ENCODE measurements at places on chromosomes 3 and 15.

DNA sequence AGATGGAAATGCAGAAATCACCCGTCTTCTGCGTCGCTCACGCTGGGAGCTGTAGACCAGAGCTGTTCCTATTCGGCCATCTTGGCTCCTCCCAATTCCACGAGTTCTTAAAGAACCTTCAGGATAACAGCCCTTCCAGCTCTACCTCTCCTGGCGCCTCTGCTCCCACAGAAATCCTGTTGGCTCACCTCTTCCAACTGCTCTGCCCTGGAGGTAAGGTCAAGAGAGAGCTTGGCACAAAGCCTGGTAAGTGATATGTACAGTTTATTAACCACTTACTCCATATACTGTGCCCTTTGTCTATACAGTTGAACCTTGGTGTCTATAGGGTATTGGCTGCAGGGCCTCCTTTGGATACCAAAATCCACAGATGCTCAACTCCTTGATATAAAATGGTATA is 17.8 kb upstream of the FGF12 start:
- no peak for DNase-seq

DNA sequence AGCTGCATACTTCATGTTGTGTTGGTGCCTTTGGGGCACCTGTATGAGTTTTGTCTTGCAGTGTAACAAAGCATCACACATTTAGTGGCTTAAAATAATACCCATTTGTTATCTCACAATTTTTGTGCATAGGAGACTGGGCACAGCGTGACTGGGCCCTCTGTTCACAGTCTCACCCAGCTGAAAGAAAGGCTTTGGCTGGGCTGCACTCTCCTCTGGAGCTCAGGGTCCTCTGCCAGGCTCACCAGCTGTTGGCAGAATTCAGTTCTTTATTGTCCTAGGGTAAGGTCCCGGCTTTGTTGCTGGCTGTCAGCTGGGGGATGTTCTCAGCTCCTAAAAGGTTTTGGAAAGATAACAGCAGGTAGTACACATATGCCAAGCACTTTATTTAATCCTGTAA is 263.3 kb downstream of the CLSTN2 start:
- DNase-seq: peak; percentile 71

DNA sequence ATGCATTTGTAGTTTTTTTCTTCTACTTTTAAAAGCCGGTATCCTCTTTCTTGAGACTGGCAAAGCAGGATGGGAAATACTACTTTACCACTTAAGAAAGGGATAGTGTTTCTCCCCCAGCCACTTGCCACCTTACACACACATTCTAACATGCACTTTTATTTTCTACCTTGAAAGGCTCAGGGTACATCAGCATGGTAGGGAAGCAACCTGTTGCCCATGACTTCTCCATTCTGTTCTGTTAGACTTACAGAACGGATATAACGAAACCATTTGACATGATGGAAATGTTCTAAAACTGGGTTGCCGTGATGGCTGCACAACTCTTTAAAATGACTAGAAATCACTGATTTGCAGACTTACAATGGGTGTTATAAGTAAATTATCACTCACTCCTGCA is 405.5 kb downstream of the SHQ1 start:
- DNase-seq: no peak

DNA sequence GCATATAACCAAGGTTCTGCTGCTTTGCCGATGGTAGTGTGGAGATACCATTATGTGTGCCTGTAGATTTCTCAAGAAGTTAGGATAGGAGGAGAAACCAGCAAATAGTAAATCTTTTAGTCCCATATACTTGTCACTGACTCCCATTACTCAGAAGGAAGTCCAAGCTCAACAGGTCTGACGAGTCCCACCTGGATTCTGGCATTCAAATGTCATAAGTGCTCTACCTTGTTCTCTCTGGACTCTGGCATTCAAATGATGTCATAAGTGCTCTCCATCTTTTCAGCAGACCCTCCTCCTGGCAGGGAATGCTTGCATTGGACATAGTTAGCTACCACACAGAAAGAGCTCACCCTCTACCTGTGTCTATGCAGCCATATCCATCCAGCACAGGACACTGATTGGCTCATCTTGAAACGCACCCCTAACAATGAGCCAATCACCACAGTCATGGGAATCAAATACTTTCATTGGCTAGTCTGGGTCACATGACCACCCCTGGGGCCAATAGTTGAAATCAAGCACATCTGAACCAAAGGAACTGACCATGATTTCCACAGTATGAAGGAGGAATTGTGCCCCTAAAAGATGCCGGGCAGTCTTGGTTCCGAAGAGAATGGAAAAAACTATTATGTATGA is 205.0 kb upstream of the ADAMTS9 start:
- DNase-seq: no peak

DNA sequence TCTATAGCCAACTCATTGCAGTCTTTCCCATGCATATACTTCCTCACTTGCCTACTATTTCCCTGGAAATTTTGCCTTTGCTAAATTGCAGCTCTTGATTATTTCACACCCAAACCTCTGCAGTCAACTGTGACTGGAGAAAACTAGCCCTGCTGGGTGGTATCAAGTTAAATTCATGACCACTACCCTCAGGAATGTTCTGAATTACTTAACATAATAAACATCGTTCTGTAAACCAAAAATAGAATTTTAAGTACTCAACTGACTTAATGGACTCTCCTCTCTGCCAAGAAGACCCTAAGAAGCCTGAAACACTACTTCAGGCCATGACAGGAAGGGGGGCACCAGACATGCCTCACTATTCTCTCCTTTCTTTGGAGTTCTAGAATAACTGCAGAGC is 1278.0 kb upstream of the GBE1 start:
- no peak for DNase-seq

- no peak for DNase-seq
These were observed 36.4 kb downstream of the SSUH2 start for GRCh38 chr3:8608041-8608790.

DNA sequence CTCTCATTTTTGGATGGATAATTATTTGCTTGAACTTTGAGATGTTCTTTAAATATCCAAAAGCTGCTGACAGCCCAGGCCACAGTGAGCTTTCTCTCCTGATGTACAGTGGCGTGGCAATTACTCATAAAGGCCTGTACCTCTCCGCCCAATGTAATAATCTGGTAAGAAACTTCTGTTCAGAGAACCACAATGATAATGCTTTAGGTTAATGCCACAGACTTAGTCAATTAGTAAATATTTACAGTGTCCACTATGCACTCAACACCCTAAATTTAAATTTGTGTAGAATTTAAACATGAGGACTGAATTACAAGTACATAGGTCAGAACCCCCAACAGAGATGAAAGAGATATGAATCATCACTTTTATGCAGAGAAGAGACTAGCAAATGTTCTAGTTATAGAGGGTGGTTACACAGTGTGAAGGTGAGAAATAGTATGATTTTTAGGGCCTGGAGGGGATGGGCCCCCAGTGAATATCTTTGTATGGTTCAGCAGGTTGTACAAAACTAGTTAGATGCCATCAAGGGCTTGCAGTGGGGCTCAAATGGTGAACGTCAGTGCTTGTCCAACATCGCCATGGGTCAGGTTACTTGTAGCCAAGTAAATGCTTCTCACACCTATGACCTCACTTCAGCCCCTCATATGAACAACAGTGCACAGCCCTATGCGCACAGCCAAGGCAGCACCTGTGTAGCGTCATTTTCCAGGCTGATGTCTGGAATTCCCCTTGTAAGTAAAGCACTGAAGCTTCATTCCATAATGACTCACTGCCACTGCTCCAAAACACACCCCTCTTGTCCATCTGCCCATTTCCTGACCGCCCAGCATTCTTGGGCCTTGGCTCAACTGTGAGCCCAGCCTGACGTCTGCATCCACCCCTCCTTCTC is 13.3 kb downstream of the ABHD2 start:
- DNase-seq: no peak

GRCh38 chr3:183591881-183592521 is 36.5 kb upstream of the KLHL6 start:
- DNase-seq: no peak

DNA sequence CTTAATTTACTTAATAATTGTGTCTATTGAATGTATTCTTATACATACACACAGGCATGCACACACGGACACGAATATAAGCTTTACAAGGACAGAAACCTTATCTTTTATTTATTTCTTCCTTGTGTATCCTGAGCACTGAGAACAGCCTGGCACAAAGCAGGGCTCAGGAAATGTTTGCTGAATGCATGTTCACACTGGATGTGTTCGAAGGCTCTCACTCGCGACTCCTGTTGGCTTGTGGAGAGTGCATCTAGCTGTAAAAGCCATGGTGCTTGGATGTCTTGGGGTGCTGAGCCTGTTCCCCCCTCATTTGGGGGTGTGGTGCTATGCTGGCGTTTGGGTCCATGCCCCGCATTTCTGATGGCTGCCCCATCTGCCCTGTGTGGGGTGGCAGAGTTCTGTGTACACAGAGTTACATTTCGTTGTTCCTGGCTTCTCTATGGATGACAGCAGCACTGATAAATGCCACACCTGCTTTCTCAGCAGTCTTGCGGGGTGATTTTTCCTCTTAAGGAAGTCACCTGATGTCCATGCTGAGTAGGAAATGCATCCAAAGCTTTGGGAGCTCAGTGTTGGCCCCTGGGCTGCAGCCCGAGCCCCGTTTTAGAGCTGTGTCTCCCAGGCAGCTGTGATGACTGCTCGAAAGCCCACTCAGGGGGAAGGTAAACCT is 148.5 kb downstream of the IGF1R start:
- no peak for DNase-seq

DNA sequence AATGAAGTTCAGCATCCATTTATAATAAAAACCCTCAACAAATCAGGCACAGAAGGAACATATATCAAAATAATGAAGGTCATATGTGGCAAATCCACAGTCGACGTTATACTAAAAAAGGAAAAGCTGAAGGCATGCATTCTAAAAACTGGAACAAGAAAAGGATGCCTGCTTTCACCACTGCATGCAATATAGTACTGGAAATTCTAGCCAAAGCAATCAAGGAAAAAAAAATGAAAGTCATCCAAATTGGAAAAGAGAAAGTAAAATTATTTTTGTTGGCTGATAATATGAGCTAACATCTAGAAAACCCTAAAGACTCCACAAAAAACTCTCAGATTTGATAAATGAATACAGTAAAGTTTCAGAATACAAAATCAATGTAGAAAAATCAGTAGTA is 1123.2 kb downstream of the TBL1XR1 start:
- no peak for DNase-seq

DNA sequence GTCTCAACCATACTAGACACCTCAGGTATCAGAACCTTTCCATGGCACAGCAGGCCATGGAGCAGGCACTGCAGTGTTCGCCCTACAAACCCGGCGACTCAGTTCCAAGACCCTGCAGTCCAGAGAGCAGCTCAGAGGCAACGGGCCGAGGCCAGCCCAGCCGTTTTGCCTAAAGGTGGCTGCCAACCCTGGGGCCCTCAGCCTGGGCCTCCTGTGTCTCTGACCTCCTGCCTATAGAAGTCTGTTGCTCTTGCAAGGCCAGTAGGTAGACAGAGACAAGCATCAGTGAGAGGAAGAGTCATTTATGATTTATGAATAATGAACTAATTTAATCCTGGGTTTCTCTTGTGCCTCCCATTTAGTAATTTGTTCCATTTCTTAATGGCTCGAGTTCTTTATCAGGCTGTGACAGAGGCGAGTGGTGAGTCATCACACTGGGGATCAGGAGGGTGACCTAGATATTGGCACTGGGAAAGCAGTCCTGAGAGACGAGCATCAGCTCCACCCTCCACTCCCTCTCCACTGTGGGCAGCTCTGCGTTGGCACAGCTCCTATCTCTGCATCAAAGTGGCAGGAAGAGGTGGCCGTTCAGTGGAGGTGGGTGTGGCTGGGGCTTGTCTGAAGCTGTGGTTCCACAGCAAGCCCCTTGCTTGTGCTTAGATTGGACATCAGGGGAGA is 79.8 kb downstream of the ABHD5 start:
- DNase-seq: no peak

DNA sequence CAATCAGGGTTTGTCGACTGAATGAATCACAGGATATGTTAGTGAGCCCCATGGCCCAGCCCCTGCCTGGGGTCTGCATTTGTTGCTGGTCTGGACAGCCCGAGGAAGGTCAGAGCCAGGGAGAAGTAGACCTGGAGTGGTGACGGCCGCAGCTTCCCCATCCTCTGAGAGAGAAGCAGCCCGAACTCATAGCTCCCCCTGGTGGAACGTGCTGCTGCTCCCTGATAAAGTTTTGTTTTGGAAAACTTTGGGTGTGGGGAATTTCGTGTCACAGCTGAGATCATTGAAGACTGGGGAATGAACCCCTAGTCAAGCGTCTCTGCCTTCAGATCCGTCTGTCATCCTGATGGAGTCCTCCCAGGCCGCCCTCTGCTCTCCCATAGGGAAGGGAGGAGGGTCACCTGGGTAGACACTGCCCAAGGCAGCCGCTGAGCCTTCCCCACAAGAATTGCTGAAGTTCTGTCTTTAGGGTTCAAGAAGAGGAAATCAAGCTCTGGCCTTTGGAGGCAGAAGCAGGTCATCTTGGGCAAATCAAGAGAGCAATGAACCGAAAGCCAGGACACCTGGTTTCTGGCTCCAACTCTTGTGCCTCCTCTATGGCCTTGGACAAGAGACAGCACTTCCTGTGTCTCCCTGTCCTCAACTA is 60.5 kb downstream of the GLDN start:
- no peak for DNase-seq

GRCh38 chr3:137509354-137510045 is 254.6 kb upstream of the SOX14 start:
- DNase-seq: peak; percentile 84

DNA sequence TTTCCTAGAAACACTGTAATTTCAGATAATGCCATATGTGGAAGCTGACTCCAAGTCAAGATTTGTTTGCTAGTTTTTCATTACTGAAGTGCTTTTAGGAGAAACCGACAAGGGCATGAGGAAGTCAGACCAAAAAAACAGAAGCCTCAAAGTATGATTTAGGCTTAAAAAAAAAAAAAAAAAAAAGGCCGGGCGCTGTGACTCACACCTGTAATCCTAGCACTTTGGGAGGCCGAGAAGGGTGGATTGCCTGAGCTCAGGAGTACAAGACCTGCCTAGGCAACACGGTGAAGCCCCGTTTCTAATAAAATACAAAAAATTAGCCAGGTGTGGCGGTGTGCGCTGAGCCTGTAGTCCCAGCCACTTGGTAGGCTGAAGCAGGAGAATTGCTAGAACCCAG is 11.6 kb downstream of the RPL15 start:
- DNase-seq: peak; percentile 36

- DNase-seq: no peak
These were observed 13.3 kb downstream of the ATG7 start for GRCh38 chr3:11285471-11285870.

DNA sequence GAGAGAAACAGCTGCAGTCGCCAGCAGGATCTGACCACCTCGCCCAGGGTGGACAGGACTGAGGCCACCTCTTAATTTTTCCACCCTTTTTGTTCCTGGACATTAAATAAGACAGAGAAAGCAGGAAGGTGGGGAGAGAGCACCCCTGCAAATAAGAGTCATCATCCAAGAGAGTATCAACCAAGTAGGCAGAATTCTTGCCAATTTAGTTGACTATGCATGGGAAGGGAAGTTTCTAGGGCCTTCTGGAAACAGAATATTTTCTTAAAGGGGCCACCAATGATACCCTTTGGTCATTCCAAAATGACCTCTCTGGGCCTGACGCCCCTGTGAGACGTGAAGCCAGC is 136.2 kb downstream of the TJP1 start:
- no peak for DNase-seq

GRCh38 chr3:98596541-98597500 is 3.4 kb upstream of the CPOX start:
- peak; percentile 45 for DNase-seq

GRCh38 chr3:196970547-196971093 is 2.0 kb upstream of the PIGZ start:
- DNase-seq: no peak

- no peak for DNase-seq
These were observed 39.5 kb upstream of the PRR23E start for GRCh38 chr3:127153506-127153815.

- DNase-seq: no peak
These were observed 314.2 kb downstream of the LPP start for GRCh38 chr3:188468196-188468595.

- no peak for DNase-seq
These were observed 2.2 kb upstream of the PGPEP1L start for GRCh38 chr15:99009741-99010330.

Data from NCI-H2171 treated with DMSO at 0.1 percent for 48 hours (cell line).